ENCODE measurements at places on chromosomes 2 and 18. TPM values are rescaled to one million over a fixed set of nuclear protein-coding genes. Genes with fewer than 3 reads are reported as not detected.

DNA sequence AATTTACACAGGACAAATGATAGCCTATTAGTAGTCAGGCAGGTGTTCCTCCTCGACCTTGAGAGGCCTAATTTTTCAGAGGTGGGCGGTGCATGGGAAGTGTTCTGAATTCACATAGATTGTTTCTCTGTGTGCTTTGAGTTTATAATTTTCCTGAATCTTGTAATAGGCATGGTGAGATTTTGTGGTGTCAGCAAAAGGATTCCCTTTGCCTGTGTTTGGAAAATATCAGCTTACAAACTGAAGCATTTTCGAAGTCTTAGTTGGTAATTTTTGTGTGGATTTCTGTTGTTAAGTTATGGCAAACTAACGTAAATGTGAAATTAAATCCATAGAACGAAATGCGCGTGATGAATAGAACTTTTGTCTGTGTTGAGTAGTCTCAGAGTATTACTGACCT, 194.0 kb upstream of the RBMS1 start:
- no peaks in the 10 kb centered on the region for H3K4me1 ChIP-seq
- no peak for DNase-seq
- no peak overlapping the region for H3K27ac ChIP-seq
- no peaks in the 10 kb centered on the region for H3K36me3 ChIP-seq
- no peaks in the 10 kb centered on the region for H3K27me3 ChIP-seq

DNA sequence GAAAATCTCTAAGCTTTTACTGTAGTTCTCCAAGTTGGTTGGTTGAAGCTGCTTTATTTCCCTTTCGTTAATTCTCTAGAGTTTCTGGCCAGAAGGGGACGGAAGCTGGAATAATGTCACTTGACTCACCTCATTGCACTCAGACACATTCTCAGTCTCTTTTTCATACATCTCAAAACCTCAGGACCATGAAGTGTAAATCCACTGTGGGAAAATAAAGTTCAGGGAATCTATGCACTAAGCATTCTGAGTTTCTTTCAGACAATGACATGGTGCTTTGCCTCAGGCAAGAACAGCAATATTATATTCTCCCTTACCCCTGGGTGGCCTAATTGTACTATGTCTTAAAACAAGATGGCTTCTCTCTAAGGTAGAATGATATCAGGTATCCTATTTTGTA, 167.8 kb downstream of the PRPF40A start:
- H3K27ac ChIP-seq = no peak overlapping the region
- no peaks in the 10 kb centered on the region for H3K27me3 ChIP-seq

DNA sequence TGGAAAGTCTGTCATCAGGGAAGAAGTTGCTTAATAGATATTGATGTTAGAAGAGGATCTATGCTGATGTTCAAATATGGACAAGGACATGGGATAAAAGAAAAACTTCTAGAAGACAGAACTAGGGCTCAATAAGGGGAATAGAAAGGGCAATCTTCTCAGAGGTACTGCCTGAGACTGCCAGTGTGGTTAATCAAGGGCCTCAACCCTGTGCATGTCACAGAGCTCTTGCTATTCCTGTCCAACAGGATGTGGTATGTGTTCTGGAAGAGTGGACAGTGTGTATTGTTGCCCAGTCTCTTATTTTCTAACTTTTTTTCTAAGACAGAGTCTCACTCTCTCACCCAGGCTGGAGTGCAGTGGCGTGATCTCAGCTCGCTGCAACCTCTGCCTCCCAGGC, 27.8 kb upstream of the RNF125 start:
- H3K27me3 ChIP-seq = no peaks in the 10 kb centered on the region
- no peak for DNase-seq
- no peaks in the 10 kb centered on the region for H3K36me3 ChIP-seq
- H3K4me3 ChIP-seq = no peak overlapping the region

- no peak overlapping the region for H3K4me3 ChIP-seq
- no peaks in the 10 kb centered on the region for H3K36me3 ChIP-seq
- no peaks in the 10 kb centered on the region for H3K4me1 ChIP-seq
- no peak overlapping the region for H3K27ac ChIP-seq
- no peak for DNase-seq
- no peaks in the 10 kb centered on the region for H3K27me3 ChIP-seq
These were observed 245.4 kb downstream of the NAPG start for GRCh38 chr18:10771053-10771709.

Gene FSIP2
- total RNA-seq = 2.0 TPM

All from left lung (tissue), 14 donors.